ENCODE measurements at places on chromosomes 2 and 18.

- no peak for DNase-seq
Observed at GRCh38 chr18:31970617-31971016, 27.7 kb upstream of the TRAPPC8 start.

DNA sequence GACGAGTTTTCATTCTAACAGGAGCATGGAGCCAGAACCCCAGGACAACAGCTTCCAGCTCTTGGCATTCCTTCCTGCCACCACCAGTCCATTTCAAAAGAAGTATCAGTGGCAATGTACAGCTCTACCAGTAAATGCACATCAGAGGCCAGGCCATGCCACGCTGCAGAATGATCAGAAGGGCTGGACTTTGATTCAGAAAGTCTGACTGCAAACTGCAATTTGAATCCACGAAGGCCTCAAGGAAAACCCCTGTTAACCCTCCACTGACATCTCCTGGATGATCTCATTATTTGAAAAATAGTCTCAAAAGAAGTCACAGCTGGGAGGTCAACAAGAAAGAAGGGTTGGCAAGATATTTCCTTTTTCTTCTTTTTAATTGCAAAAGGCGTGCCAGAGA lies 119.2 kb downstream of the MYO5B start:
- DNase-seq, result no peak

DNA sequence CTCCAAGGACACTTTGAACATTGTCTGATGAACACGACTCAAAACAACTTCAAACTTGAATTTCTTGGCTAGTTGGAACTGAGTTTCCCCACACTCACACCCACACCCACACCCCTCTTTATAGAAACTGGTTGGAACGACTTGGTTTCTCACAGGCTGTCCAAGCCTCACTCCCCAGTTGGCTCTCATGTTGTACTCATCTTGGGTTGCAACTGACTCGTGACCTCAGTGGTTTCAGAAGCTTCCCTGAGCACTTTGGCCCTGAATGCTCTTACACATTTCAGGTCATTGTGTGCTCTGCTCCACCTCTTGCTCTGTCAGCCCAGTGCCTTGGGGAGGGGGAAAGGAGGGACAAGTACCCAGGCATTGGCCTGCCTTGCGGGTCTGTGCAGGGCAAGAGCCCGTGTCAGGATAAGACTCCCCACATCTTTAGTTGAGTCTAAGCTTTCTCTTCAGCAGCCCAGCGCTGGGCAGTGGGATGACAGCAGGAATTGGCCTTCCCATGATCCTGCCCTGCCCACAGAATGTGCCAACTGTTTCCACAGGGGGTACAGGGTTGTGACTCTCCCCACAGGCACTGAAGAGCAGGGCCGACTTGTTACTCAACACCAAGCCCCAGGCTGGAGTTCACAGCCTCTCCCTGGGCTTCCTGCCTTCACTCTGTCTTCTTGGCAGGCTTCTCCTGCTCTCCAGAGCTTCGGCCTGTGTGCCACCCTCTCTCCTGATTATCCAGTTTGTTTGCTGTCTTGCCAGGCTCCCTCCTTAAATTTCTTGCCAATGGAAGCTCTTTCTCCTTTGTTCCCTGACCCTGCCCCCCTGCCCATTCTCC lies 104.6 kb downstream of the RTN4 start:
- DNase-seq, result no peak

DNA sequence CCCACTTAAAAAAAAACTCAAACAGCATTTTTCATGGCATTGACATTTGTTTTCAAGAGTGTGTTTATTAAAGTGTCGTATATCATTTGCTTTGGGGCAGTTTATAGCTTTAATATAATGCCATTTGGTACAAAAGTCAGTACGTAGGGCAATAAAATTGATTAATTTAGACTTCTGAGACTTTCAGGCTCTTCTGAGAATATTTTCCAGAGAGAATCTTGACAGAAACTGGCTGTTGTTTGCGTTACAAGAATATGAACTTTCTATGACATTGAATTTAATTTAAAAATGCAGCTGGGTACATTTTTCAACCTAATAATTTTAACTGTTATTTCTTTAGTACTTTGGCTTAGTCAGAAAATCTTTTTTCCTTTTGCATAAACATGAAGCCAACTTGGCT lies 98.9 kb downstream of the RNF144A start:
- DNase-seq, result no peak

DNA sequence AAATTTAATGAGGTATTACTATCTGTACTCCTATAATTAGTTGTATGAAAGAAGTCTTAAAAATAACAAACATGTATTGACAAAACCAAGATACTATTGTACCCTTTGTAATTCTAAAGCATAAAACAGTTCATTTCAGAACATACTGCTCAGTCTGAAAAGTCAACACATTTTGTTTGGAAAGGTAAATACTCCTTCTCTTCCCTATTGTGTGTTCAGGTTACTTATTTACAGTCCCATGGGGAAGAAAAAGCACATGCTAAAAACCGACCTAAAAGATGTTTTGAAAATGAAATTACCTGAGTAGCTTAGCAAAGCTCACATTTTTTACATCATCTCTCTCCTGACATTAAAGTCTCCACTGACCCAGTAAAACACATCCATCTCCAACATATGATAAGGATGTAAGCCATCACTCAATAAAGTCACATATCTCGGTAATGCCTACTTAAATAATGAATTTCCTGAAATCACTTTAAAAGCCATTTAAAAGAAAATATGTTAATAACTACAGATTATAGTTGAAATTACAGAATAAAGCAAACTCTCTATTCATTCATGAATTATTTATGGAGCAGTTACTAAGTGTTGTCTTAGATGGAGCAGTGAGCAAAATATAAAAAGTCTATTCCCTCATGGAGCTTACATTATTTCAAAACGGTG lies 75.6 kb upstream of the FZD5 start:
- no peak for DNase-seq

DNA sequence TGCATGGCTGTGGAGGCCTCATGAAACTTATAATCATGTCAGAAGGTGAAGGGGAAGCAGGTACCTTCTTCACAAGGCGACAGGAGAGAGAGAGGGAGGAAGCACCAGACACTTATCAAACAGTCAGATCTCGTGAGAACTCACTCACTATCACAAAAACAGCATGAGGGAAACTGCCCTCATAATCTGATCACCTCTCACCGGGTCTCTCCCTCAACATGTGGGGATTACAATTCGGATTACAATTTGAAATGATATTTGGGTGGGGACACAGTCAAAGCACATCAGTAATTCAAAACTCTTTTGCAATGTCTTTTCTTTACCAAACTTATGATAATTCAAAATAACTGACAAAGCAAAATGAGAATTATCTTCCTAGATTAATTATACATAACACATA lies 8.5 kb upstream of the CCDC68 start:
- DNase-seq, result no peak

- no peak for DNase-seq
Observed at GRCh38 chr2:172445851-172446250, 18.5 kb downstream of the ITGA6 start.

- no peak for DNase-seq
Observed at GRCh38 chr2:218130377-218130776, 4.5 kb downstream of the CXCR2 start.

- DNase-seq, result no peak
Observed at GRCh38 chr18:54229421-54230059, 5.1 kb upstream of the MBD2 start.

DNA sequence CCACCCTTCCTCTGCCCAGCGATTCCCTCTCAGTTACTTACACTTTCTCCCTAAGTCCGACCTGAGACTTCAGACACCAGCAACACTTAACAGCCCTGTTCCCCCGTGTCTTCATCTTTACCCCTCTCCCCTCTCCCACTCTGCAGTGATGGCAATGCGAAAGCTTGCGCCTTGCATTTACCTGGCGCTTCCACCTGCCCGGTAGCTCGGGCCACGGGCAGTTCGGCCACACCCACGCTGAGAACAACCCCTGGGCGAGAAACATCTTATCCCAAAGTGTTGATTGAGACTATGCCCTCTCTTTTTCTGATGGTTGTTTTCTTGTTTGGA lies 558 bp downstream of the DNAJC10 start:
- DNase-seq, result peak; percentile 59

DNA sequence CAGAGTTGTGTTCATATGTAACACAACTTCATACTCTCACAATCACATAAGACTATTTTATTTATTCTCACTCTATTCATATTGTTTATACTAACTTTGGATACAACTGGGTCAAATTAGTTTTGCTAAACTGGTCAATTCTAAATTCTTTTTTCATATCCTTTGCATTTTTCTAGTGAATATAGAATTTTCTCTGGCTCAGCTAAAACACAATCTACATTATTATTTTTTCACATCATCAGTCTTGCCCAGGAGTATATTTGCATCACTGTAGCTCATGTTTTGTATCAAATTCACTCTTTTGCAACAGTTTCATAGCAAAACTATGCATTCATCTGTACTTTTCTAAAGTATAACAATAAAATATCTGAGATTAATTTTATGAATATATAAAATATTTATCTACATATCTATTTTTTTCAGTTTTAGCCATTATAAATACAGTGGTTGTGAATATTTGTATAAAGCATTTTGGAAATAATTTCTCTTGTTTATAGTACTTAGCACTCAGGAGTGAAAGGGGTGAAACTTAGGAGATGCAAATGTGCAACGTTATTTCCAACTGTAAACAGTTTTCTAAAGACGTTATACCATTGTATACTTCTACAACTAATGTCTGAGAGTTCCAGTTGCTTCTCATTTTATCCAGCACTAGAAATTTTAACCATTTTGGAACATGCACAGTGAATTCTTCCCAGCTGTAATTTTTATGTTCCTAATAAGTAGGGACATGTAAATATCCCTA lies 854.6 kb downstream of the CBLN2 start:
- DNase-seq, result no peak

DNA sequence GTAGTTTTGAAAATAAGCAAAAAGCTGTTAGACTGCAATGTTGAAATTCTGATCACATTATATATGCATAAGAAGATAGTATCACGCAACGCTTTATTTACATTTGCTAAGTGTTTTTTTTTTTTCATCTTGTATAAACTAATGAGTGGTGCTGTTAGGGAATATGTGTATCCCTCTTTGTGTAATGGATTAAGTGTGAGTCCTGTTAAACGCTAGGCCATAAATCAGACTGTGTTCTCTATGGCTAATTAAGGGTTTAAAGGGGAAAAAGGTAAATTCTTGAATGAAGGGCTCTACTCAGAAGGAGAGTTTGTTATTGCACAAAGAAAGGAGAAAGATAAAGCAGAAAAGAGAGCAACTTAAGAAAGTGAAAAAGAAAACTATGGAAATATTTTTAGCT lies 4.8 kb upstream of the ASXL3 start:
- DNase-seq, result no peak

GRCh38 chr2:179247318-179248023 lies 17.2 kb downstream of the SESTD1 start:
- DNase-seq, result no peak

GRCh38 chr2:67641312-67642045 lies 244.3 kb downstream of the ETAA1 start:
- DNase-seq, result no peak

DNA sequence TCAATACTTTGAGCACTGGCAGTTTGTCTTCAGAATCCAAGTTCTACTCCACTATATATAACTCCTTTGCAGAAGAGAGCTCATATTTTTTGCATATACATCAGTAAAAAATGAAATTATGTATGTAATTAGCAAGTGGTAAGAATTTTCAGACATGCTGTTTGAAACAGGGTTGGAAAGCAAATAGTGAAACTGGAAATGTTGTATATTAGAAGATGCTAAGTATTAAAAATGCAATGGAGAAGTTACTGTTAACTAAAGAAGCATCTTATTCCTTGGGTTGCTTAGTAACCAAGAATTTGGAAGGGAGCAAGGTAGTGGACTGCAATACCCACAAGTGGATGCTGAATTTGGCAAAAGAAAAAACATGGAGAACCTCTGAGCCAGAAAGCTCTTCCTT lies 88.6 kb upstream of the DLGAP1 start:
- DNase-seq, result no peak

GRCh38 chr2:84460670-84461069 lies 1.6 kb upstream of the SUCLG1 start:
- DNase-seq, result no peak

GRCh38 chr2:79831961-79832360 lies 319.1 kb downstream of the CTNNA2 start:
- no peak for DNase-seq

- DNase-seq, result no peak
Observed at GRCh38 chr2:224572338-224572737, 12.8 kb downstream of the CUL3 start.

GRCh38 chr2:230234845-230235244 lies 9.3 kb downstream of the SP140 start:
- no peak for DNase-seq

DNA sequence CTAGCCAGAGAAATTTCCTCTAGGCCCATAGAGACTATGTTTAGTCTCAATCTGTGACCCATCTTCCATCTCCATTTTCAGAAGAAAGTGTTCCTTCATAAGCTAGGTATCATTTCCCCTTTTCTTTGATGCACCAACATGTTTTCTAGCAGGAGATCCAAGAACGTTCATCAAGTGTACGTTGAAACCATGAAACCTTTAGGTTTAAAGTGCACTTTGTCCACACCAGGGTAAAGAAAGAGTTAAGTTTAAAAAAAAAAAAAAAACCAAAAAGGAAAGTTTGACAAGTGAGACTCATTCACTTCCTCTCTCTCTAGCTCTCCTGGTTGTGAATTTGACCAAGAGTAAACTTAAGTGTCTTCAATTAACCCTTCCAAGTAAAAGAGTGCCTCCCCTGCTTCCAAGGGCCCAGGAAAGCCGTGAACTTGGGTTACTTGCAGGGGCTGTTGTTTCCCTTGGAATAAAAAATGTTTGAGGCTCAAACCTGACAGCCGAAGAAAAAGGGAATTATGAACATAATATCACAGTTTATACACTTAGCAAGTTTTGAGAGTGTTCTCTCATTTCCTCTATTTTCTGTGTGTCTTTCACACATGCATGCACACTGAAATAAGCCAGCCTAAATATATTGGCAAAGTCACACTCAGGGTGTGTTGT lies 56.7 kb downstream of the LBH start:
- no peak for DNase-seq

- DNase-seq, result no peak
Observed at GRCh38 chr2:40430776-40431599, 20.9 kb downstream of the SLC8A1 start.

- no peak for DNase-seq
Observed at GRCh38 chr18:35588995-35589394, 7.5 kb downstream of the GALNT1 start.

- DNase-seq, result peak; percentile 58
Observed at GRCh38 chr2:168758970-168759820, 43.2 kb upstream of the NOSTRIN start.

DNA sequence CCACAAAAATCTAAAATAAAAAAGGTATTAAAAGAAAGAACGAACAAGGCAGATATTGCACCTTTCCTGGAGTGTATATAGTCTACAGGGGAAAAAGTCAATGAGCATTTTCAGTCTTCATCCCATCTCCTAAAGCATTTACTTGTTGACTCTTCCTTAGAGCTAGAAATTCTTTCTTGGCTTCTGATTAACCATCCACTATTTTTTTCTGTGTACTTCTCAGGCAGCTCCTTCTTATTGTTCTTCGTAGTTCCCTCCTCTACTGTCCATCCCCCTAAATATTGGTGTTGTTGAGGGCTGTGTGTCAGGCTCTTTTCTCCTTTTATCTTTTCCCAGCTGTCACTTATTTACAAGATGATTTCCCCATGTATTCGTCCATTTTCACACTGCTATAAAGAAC lies 3.5 kb upstream of the LAPTM4A start:
- DNase-seq, result no peak

- DNase-seq, result peak; percentile 78
Observed at GRCh38 chr2:231961349-231962166, at the start of gene DIS3L2. DIS3L2 (plus strand) TSS chr2:231961713; CDS start chr2:232014928, 53,215 bp downstream.
